Breast epithelium (tissue), 4 donors: ENCODE measurements at places on chromosomes 16 and 17. TPM values are rescaled to one million over a fixed set of nuclear protein-coding genes. Genes with fewer than 3 reads are reported as not detected.
A peak's percentile ranks its signal among the peaks of the same experiment; 100 is the strongest.

Gene RND2
- total RNA-seq = 1.3 TPM

Gene C1QL1
- 0.98 TPM for total RNA-seq

Gene GAS7
- total RNA-seq = 21.8 TPM

Gene RAMP2
- total RNA-seq = 29.5 TPM

Gene DYNLL2
- total RNA-seq = 20.3 TPM

Gene RAB11FIP4
- total RNA-seq = 18.7 TPM

Gene TNFSF13
- total RNA-seq = 25.2 TPM

Gene WNT9B
- 2.0 TPM for total RNA-seq

Gene EMC8
- total RNA-seq = 30.8 TPM

DNA sequence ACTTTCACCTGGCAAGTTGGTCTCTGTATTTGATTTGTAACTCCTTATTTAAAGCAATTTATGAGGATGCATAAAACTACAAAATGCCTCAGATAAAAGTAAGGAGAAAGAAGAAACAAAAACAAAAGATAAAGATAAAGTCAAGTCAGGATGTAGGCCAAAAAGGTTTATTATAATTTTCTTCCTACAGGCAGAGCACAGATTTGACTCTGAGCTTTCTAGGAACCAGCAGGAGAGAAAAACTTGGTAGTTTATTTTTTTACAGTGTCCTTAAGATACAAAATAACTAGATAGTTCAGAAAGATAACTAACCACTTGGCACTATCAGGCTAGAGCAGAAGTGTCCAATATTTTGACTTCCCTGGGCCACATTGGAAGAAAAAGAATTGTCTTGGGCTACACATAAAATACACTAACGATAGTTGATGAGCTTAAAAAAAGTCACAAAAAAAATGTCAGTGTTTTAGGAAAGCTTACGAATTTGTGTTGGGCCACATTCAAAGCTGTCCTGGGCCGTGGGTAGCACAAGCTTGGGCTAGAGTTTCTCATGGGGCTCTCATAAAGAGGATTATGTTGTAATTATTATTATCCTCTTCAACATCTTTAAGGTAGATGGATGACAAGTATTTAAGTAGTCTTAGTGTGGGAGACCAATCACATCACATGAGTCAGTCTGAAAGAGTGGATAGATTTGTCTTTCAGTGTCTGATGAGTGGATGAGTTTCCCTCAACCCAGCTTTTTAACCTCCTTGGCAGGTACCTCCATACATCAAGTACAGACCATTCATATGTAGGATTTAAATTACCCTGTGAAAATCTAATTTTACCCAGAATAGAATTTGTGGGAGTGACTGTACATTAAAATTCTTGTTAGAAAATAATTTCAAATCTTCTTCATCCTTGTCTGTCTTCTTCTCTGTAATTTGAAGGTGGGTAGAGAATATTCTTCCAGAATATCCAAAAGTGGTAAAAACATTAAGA, 17.0 kb downstream of the PAFAH1B1 start:
- no peak overlapping the region for H3K4me3 ChIP-seq
- H3K27me3 ChIP-seq = no peaks in the 10 kb centered on the region
- no peak for DNase-seq
- no peaks in the 10 kb centered on the region for H3K36me3 ChIP-seq
- H3K27ac ChIP-seq = no peak overlapping the region

DNA sequence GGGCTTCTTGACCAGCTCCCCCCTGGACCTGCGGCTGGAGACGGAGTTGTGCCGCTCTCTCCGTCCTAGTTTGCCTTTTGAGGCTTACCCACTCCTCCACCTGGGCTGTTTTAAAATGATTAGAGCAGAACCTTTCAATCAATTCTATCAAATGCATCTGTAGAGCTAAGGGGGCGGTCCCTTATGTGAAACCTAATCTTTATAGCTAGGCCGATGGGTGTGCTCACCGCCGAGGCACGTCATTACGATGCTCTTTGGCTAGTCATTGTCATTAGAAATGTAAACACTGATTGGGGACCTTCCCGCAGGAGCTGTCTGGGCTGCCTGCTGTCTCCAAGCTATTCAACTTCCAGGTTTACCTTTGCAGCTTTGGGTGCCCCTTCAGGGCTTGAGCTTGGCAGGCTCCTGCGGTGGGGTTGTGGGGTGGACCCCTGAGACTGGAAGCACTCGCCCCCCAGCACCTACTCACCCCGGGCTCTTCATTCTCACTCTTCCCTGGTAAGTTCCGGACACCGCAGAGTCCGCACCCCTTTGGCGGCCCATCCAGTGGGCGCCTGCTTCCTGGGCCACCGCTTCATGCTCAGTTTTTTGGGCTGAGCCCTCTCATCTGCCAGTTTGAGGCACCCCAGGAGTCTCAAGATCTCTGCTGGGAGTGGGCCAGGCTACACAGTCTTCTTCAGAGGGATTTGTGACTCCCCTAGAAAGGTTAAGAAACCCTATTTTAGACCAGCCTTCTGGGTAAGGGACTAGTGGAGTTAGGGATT, 20.9 kb upstream of the IL17C start:
- no peaks in the 10 kb centered on the region for H3K4me1 ChIP-seq
- DNase-seq = no peak
- no peak overlapping the region for H3K4me3 ChIP-seq
- H3K36me3 ChIP-seq = no peaks in the 10 kb centered on the region
- H3K27ac ChIP-seq = no peak overlapping the region
- no peaks in the 10 kb centered on the region for H3K27me3 ChIP-seq

DNA sequence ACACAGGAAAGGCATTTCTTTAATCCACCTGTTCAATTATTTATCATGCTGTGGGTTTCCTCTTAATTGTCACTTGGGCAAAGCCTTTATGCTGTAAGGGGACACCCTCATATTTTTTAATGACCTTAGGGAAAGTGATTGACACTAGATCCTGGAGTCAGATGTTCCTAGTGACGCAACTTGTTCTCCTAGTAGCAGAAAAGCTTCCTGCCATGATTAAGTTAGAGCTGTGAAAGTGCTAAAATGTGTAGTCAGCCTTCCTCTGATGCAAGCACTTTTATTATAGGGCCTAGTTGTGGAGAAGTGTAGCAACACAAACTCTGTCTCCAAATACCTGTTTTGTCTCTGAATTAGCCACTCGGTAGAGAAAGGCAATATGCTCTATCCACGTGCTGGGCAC, 12.3 kb downstream of the TMEM100 start:
- no peak overlapping the region for H3K4me3 ChIP-seq
- H3K36me3 ChIP-seq = no peaks in the 10 kb centered on the region
- H3K27ac ChIP-seq = no peak overlapping the region
- no peaks in the 10 kb centered on the region for H3K27me3 ChIP-seq

DNA sequence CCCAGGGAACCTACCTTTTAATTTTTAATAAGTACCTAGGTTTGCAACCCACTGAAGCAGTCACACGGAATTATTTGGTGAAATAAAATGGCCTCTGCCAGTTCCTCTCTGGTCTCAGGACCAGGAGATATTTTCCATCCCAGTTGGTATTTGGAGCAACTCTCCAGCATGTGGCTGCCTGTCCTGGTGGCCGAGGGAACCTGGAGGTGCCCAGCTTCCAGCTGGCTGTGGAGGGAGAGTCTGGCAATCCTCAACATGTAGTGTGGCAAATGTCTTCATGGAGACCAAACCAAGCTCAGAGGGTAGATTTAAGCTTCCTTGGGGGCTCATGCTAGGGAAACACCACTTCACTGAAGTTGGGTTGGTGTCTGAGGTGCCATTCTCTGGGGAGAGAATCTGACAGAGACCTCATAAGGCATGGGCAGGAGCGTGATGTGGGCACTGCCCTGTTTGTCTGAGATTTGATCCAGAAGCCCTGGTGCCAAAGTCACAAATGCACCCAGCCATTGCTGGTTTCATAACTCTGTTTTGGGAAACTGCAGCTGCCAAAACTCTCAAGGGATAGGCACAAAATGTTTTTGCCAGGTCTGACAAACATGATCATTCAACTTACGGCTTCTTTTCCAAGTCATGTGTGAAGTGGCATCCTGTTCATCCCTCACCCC, 2.8 kb downstream of the MT1X start:
- H3K27ac ChIP-seq = peak overlapping the region; percentile 81
- no peaks in the 10 kb centered on the region for H3K27me3 ChIP-seq
- no peak for DNase-seq

- no peaks in the 10 kb centered on the region for H3K27me3 ChIP-seq
- H3K4me3 ChIP-seq = no peak overlapping the region
- H3K36me3 ChIP-seq = peaks cover 14% of the 10 kb centered on the region
- no peak overlapping the region for H3K27ac ChIP-seq
Measured at GRCh38 chr16:31897283-31897682, 23.7 kb downstream of the ZNF267 start.

GRCh38 chr16:630815-631405, at the start of gene WFIKKN1:
Gene WFIKKN1 (plus strand): TSS chr16:630985. CDS start chr16:631254, 269 bp downstream.
- H3K27ac ChIP-seq = no peak within 1 kb of the TSS
- no peak within 1 kb of the TSS for H3K4me3 ChIP-seq
- no peak for DNase-seq
- no peaks in the 10 kb centered on the region for H3K36me3 ChIP-seq

DNA sequence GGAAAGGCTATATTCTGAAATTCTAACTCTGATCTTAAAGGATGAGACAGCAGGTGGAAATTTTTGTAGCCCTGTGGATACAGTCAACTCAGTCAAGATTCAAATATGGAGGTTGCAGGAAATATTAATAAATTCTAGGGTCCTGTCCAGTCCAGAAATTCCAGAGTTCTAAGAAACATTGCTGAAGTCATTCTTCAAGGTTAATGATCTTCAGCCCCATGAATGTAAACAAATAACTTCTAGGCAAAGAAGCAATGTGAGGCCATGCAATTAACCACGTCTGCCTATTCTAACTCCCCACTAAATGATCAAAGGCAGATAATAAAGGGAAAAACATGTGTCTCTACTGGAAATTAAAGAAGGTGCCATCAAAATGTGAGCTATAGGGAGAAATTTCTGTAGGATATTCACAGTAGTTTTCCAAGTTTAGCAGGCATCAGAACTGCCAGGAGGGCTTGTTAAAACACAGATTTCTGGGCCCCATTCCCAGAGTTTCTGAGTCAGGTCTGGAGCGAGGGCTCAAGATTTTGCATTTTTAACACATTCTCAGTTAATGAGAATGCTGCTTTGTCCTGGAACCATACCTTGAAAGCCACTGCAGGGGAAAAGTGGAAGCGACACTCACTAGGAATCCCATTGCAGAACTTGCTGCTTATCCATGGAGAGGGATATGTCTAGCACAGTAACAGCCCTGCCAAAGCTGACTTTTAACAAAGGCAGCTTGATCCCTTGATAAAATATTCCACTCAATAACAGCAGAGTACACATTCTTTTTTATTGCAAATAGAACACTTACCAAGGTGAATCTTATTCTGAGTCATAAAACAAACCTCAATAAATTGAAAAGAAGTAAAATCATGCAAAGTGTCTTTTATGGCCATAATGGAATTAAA, 61.8 kb downstream of the DNAH3 start:
- H3K27ac ChIP-seq = no peak overlapping the region
- H3K27me3 ChIP-seq = no peaks in the 10 kb centered on the region
- no peaks in the 10 kb centered on the region for H3K4me1 ChIP-seq

DNA sequence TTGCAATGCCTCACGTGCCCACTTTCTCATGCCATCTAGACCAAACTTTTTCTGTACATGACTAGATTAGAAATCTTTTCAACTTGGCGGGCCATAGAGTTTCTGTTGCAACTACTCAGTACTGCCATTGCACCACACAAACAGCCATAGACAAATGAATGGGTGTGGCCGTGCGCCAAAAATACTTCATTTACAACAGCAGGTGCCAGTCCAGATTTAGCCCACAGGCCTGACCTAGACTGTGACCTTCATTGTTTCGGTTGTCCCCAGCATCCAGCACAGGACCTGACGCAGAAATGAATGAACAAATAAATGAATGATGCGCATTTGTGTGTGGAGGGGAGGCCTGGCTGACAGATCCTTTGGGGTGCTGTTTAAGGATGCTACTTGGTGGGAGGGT, 14.3 kb upstream of the PDK2 start:
- DNase-seq = no peak
- no peaks in the 10 kb centered on the region for H3K27me3 ChIP-seq
- H3K4me1 ChIP-seq = no peaks in the 10 kb centered on the region
- no peak overlapping the region for H3K27ac ChIP-seq
- H3K36me3 ChIP-seq = no peaks in the 10 kb centered on the region
- H3K4me3 ChIP-seq = no peak overlapping the region

DNA sequence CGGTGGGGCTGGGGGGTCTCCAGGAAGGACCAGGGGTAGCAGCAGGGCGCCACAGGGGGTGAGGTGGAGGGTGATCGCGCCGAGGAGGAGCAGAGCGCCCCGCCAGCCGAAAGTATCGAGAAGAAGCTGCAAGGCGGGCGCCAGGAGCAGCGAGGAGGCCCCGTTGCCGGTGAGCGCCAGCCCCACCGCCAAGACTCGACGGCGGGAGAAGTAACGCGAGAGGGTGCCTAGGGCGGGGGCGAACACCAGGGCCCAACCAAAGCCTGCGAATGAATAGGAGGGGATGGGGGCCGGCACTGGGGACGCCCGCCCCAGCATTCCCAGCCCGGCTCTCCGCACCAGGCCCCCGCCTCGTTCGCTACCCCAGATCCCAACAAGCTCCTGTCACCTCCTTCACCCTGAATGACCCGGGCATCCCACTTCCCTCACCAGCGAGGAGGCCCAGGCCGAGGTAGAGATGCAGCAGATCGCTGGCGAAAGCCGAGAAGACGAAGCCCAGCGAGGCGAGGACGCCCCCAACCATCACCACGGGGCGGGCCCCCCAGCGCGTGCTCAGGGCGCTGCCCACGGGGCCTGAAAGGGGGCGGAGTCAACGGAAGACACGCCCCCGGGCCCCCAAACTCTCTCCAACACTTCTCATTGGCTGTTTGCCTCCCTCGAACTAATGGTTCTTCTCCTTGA, 1.3 kb downstream of the SLC16A11 start:
- no peaks in the 10 kb centered on the region for H3K36me3 ChIP-seq
- no peaks in the 10 kb centered on the region for H3K27me3 ChIP-seq
- no peak for DNase-seq
- peaks cover 12% of the 10 kb centered on the region for H3K4me1 ChIP-seq

DNA sequence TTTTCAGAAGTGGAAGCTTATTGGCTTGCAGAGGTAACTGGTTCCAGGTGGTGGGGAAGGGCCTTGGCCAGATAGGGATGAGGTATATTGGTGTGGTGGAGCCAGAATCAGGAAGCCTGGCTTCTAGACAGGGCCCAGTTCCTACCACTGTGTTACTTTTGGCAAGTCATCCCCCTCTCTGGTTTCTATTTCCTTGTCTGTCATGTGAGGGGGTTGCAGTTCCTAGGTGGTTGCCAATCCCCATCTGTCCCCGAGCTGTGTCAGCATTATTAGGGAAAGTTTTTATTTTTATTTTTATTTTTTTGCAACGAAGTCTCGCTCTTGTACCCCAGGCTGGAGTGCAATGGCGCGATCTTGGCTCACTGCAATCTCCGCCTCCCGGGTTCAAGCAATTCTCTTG, 3.0 kb downstream of the SMCR8 start:
- H3K4me1 ChIP-seq = peaks cover 18% of the 10 kb centered on the region
- H3K27me3 ChIP-seq = no peaks in the 10 kb centered on the region
- DNase-seq = no peak
